ENCODE measurements at places on chromosomes 5 and 9. TPM values are rescaled to one million over a fixed set of nuclear protein-coding genes. Genes with fewer than 3 reads are reported as not detected.

The NSA2 gene
- 110 TPM for total RNA-seq

GRCh38 chr5:128082551-128083032 is 974 bp upstream of the SLC12A2 start:
- DNase-seq, result no peak

GRCh38 chr5:112186401-112186990 is 232.6 kb downstream of the EPB41L4A start:
- no peak for DNase-seq

- DNase-seq, result no peak
These were observed 64.0 kb downstream of the RGS7BP start for GRCh38 chr5:64569858-64570257.

The PTGDS gene
- 173 TPM for total RNA-seq

DNA sequence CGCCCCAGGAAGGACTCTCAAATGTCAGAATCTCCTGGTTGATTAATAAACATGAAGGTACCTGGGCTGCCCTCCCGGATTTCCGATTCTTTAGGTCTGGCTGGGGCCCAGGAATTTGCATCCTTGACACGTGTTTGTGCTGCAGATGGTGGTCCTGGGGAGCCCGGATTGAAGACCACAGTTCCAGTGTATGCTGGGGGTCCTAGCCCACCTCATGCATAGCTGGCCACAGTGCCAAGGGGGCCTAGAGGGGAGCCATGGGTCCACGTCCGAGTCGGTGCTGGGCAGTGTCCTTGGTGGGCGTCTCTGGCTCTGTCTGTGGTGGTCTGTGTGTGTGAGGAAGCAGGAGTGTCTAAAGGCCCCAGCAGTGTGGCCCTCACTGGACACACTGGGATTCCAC is 3.2 kb downstream of the NCS1 start:
- no peak for DNase-seq

The POU5F2 gene
- 3.0 TPM for total RNA-seq

DNA sequence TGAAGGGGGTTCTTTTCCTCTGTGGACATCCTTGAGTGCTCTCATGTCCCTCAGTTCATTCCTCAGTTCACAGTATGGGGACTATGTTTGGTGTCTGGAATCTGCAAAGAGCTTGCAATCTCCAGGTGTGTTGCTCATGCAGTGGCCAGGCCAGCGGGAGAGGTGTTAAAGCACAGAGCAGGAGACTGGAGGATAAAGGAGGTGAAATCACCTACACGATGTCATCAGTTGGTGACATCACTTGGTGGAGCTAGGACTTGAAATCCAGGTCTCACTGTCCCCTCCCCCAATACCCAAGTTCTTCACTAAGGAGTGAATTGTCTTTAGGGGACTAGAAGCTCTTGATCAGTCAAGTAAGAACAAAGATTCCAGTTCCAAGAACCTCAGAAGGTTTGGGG is 197.3 kb upstream of the ZNF618 start:
- no peak for DNase-seq

The PRUNE2 gene
- total RNA-seq, result 3.1 TPM
